Thoracic aorta (tissue), 2 donors: ENCODE measurements at places on chromosomes 12 and 14. TPM values are rescaled to one million over a fixed set of nuclear protein-coding genes. Genes with fewer than 3 reads are reported as not detected.

GRCh38 chr14:59244581-59244980 lies 56.1 kb downstream of the DAAM1 start:
- H3K27me3 ChIP-seq = no peaks in the 10 kb centered on the region
- no peak overlapping the region for H3K27ac ChIP-seq
- H3K4me3 ChIP-seq = no peak overlapping the region

DNA sequence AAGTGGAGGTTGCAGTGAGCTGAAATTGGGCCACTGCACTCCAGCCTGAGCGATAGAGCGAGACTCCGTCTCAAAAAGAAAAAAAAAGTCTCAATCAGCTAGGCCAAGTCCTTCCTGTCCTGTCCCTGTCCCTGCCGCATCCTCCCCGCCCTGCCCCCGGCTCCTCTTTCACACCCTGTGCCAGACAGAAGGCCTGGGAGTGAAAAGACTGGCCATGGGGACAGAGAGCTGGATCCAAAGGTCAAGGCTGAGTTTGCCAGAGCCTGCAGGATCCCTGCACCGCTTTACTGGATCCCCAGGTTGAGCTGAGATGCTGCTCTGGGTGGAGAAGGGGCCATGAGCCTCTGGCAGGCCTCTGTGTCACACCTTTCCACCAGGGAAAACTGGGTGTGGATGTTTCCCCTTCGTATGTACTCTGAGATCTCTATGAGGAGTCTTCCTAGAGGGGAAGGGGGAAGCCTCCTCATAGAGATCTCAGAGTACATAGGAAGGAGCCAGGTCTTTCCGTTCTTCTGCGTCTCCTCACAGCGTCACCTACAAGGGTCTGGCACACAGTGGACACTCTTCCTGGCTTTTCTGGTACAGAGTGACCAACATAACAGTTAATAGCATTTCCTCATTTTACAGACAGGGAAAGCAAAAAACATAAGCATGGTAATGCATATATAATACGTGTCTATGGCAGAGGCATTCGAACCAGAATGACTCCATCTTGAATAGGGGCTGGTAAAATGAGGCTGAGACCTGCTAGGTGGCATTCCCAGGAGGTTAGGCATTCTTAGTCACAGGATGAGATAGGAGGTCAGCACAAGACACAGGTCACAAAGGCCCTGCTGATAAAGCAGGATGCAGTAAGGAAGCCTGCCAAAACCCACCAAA lies 35.1 kb downstream of the NINJ2 start:
- H3K27ac ChIP-seq = no peak overlapping the region
- no peak overlapping the region for H3K4me3 ChIP-seq
- H3K27me3 ChIP-seq = no peaks in the 10 kb centered on the region
- DNase-seq = no peak

DNA sequence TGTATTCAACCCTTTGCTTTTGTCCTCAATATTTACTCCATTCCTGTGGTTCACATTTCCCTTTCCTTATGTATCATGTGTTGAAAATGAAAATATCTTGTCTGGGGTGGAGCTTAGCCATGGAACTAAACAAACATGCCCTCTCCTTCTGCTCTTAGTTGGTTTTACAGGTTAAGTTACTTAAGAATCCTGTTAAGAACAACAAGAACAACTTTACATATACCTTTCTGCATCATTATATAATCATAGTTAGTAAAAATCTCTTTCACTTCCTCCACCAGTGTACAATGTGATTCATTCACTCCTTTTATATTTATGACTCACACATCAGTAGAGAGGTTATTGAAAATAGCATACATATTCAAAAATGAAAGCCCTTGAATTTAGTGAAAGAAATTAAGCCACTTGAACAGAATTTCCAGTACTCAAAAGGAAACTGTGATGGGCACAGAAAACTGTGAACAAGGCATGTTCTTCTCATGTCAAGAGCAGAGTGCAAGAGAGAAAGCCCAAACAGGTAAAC lies 307.7 kb downstream of the CCDC91 start:
- H3K4me1 ChIP-seq = peaks cover 6% of the 10 kb centered on the region
- no peak overlapping the region for H3K27ac ChIP-seq
- no peak for DNase-seq
- H3K27me3 ChIP-seq = no peaks in the 10 kb centered on the region

NTS gene
- not detected for total RNA-seq

DNA sequence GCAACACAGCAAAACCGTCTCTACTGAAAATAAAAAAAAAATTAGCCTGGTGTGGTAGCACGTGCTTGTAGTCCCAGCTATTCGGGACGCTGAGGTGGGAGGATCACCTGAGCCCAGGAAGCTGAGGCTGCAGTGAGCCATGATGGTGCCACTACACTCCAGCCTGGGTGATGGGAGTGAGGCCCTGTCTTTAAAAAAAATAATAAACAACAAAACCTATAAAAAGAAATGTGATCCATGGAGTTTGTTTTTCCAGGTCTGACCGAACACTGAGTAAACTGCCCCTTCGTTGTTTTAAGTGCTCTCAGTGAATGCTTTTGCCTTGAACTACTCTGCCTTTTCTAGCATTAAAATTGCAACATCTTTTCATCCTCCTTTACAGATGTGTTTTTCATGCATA lies 76.8 kb downstream of the TESC start:
- H3K27me3 ChIP-seq = no peaks in the 10 kb centered on the region
- DNase-seq = no peak
- no peak overlapping the region for H3K27ac ChIP-seq
- H3K4me1 ChIP-seq = peaks cover 3% of the 10 kb centered on the region
- no peak overlapping the region for H3K4me3 ChIP-seq

GRCh38 chr12:106415134-106415533 lies 57.6 kb downstream of the POLR3B start:
- no peak overlapping the region for H3K4me3 ChIP-seq
- DNase-seq = no peak
- H3K36me3 ChIP-seq = peaks cover 9% of the 10 kb centered on the region
- H3K4me1 ChIP-seq = no peaks in the 10 kb centered on the region
- no peak overlapping the region for H3K27ac ChIP-seq

GRCh38 chr12:4223273-4223845 lies 50.2 kb upstream of the CCND2 start:
- no peak for DNase-seq
- H3K27ac ChIP-seq = no peak overlapping the region
- no peak overlapping the region for H3K4me3 ChIP-seq
- no peaks in the 10 kb centered on the region for H3K27me3 ChIP-seq
- H3K4me1 ChIP-seq = no peaks in the 10 kb centered on the region

DNA sequence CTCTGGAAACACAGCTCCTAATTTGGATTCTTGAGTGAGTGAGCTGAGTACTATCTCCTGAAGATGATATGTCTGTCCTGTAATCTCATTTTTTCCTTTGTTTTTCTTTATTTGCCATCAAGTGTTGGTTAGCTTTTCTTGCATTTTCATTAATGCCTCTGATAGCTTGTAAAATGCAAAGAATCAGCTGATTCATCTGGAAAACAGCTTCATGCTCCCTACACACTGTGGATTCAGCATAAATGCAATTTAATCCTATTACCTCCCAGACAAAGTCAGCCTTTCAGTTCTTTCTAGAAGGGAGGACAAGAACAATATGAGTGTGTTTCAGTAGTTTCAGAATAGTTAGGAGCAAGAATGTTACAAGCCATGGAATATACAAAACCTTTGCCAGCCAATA lies 79.4 kb downstream of the DACT1 start:
- no peak for DNase-seq
- no peak overlapping the region for H3K27ac ChIP-seq
- no peaks in the 10 kb centered on the region for H3K27me3 ChIP-seq
- H3K4me3 ChIP-seq = no peak overlapping the region

DNA sequence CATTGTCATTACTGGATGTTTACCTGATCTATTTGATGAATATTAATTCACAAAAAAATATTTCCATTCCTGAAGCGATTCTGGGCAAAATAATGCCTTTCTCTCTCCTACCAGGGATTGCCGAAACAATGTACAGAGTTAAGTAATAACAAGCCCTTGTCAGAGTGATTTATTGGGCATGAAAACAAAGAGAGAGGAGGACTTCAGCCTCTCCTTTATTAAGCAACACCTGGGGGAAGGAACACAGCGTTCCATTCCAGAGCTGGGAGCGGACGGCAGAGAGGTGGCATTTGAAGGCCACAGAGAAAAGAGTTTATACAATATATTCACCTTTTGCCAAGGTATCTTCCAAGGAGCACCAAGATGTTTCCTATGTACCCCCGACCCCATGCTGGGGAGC lies 165.8 kb downstream of the KSR2 start:
- H3K27ac ChIP-seq = no peak overlapping the region
- H3K4me1 ChIP-seq = no peaks in the 10 kb centered on the region
- DNase-seq = no peak
- H3K27me3 ChIP-seq = no peaks in the 10 kb centered on the region
- no peak overlapping the region for H3K4me3 ChIP-seq
- no peaks in the 10 kb centered on the region for H3K36me3 ChIP-seq

ALG10B gene
- 6.2 TPM for total RNA-seq

DNA sequence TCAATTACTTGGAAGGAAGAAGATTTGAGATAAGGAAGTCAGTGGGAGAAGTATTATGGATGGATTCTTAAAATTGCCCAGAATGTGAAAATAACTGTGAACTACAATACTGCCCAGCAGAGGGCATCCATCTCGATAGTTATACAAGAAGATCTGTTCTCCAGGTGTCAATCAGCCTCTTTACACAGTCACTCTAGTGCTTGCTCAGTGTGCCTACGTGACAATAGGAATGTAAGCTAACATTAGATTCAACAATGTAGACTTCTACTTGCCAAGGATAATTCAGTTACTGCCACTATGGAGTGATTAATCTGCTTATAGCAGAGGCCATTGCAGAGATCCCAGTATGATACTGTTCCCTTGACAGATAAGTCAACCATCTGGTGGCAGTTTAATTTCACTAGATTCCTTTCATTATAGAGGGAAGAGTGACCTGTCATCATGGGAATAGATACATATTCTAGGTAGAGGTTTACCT lies 10.6 kb upstream of the MAP4K5 start:
- H3K4me1 ChIP-seq = no peaks in the 10 kb centered on the region
- no peaks in the 10 kb centered on the region for H3K27me3 ChIP-seq
- DNase-seq = no peak
- no peak overlapping the region for H3K27ac ChIP-seq

GRCh38 chr14:24056800-24057184 lies 5.0 kb downstream of the CARMIL3 start:
- H3K36me3 ChIP-seq = no peaks in the 10 kb centered on the region
- H3K4me1 ChIP-seq = peaks cover 11% of the 10 kb centered on the region
- no peak for DNase-seq
- H3K27me3 ChIP-seq = no peaks in the 10 kb centered on the region
- H3K4me3 ChIP-seq = no peak overlapping the region

DNA sequence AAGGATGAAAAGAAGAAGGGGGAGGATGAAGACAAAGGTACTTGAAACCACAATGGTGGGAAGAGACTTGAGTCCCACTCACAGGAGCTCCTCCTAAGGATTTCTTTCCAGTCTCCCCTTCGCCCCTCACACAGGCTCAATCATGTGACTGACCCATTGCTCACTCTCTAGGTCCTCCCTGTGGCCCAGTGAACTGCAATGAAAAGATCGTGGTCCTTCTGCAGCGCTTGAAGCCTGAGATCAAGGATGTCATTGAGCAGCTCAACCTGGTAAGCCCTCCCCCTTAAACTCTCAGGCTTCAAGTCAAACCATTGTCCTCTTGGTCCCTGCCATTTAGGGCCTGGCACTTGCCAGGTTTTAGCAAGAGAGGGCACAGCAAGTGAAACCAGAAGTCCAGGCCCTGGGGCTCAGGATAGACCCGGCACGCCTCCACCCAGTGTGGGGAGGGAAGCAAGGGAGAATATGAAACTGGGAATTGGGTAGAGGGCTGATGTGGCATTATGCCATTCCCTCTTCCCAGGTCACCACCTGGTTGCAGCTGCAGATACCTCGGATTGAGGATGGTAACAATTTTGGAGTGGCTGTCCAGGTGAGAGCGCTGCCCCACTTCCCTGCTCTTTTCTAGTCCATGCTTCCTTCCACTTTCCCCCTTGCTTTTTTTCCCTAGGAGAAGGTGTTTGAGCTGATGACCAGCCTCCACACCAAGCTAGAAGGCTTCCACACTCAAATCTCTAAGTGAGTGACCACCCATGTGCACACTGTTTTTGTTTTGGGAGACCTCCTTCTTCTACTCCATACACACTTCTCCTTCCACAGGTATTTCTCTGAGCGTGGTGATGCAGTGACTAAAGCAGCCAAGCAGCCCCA lies 1.8 kb downstream of the PSME1 start:
- H3K4me1 ChIP-seq = peaks cover 36% of the 10 kb centered on the region
- no peak overlapping the region for H3K27ac ChIP-seq
- DNase-seq = no peak
- no peak overlapping the region for H3K4me3 ChIP-seq
- H3K36me3 ChIP-seq = peaks cover 13% of the 10 kb centered on the region

GRCh38 chr12:91643763-91644162 lies 461.1 kb upstream of the DCN start:
- DNase-seq = no peak
- no peak overlapping the region for H3K4me3 ChIP-seq
- H3K36me3 ChIP-seq = no peaks in the 10 kb centered on the region
- no peak overlapping the region for H3K27ac ChIP-seq
- H3K4me1 ChIP-seq = no peaks in the 10 kb centered on the region
- no peaks in the 10 kb centered on the region for H3K27me3 ChIP-seq

DNA sequence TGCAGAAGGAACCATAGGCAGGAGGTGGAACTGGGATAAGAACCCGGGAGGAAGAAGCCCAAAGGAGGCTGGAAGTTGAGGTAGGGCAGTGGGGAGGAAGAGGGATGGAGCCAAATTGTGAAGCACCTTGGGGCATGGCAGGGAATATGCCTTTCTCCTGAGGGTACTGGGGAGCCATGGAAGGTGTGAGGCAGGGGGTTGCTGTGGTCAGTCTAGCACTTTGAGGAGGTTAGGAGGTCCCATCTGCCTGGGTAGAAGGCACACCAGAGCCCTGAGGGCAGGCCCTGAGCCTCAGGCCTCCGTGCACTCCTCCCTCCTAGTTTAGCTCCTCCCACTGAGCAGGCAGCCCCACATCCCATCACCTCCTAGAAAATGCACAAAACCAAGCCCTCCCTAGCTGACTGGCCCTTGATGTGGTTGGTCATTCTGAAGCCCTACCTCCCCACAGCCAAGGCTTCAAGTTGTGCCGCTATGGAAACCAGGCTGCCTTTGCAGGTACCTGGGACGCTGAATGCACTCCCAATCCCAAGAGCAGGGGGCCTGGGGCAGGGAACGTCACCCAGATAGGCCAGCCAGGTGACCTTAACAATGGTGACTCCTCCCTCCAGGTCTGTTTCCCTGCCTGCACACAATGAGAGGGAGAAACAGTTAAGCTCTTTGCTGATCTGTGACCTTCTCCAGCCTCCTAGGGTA lies 15.1 kb downstream of the PHETA1 start:
- no peak overlapping the region for H3K4me3 ChIP-seq
- H3K36me3 ChIP-seq = no peaks in the 10 kb centered on the region
- no peak for DNase-seq
- H3K4me1 ChIP-seq = no peaks in the 10 kb centered on the region
- no peaks in the 10 kb centered on the region for H3K27me3 ChIP-seq
- H3K27ac ChIP-seq = no peak overlapping the region

MIP gene
- total RNA-seq = not detected
